Stimulated activated CD4-positive, alpha-beta T cell treated with anti-CD3 and anti-CD28 coated beads, Interleukin-12 subunit alpha, Interleukin-12 subunit beta, amount 100 ng/mL, for 48 hours (primary cell): ENCODE measurements at places on chromosomes 4 and X.
A peak's percentile ranks its signal among the peaks of the same experiment; 100 is the strongest.

GRCh38 chr4:42132099-42132498, 20.4 kb downstream of the BEND4 start:
- DNase-seq: no peak

- no peak for DNase-seq
These were observed 32.0 kb downstream of the LIMCH1 start for GRCh38 chr4:41569961-41570360.

- no peak for DNase-seq
These were observed 35.7 kb downstream of the ING2 start for GRCh38 chr4:183540410-183541009.

- no peak for DNase-seq
These were observed 16.3 kb downstream of the C4orf50 start for GRCh38 chr4:6001680-6002491.

GRCh38 chrX:28625223-28625622, 38.0 kb downstream of the IL1RAPL1 start:
- no peak for DNase-seq

- DNase-seq: peak; percentile 8
These were observed 132.2 kb downstream of the STIM2 start for GRCh38 chr4:26992657-26993361.

GRCh38 chrX:52988985-52989917, 30.9 kb upstream of the FAM156A start:
- DNase-seq: no peak

GRCh38 chr4:11914406-11914805, 485.7 kb upstream of the HS3ST1 start:
- no peak for DNase-seq

GRCh38 chrX:38803588-38804431, 2.6 kb downstream of the MID1IP1 start:
- peak; percentile 67 for DNase-seq

- no peak for DNase-seq
These were observed 219.3 kb upstream of the JADE1 start for GRCh38 chr4:128590034-128590740.

- no peak for DNase-seq
These were observed 29.8 kb downstream of the SPANXA2 start for GRCh38 chrX:141619336-141619735.

- no peak for DNase-seq
These were observed 85.4 kb downstream of the INTS6L start for GRCh38 chrX:135605906-135606305.
